ENCODE measurements at places on chromosomes 6 and 20.

DNA sequence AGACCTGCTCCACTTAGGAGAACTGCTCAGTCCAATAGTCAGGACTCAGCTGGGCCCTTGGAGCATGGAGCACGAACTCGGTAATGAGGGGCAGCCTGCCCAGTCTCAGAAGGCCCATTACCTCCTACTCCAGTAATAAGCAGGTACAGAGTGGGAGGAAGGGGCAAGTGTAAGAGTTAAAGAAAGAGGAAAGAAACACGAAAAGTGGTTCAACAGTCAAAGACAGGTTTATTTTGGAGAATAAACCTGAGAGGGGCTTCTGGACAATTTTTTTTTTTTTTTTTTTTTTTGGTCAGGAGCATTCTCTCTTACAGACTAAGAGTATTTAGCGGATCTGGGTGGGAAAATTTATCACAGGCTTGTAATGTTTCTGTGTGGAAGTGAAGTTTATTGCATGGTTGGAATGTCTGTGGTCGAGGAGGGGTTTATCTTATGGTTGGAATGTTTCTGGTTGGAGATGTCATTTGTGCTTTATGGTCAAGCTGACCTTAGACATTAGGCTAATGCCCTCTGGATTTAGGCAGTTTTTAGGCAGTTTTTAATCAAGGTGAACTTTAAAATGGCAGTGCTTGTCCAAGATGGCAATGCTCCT, 340.1 kb downstream of the BCKDHB start:
- DNase-seq = no peak

DNA sequence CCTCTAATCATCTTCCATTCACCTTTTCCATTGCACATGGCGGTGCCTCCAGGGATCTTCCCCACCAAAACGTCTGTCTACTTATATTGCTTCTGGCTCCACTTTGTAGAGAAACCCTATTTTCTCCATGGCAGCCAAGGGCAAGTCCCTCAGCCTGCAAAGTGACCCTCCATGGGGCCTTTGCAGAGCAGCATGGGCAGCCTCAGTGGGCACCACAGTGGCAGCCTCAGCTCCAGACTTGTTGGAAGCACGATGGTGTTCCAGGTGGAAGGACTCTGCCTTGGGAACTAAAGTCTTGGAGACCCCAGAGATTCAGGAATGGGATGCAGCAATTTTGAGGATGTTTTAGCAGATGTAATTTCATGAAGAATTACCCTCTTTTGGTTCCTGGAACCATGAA, 18.5 kb upstream of the CCR6 start:
- DNase-seq = no peak

GRCh38 chr6:33061987-33062386, 11.5 kb downstream of the HLA-DPA1 start:
- peak; percentile 81 for DNase-seq

GRCh38 chr6:170223718-170224693, 66.9 kb downstream of the DLL1 start:
- no peak for DNase-seq

GRCh38 chr6:518218-518617, 126.7 kb downstream of the IRF4 start:
- DNase-seq = no peak

DNA sequence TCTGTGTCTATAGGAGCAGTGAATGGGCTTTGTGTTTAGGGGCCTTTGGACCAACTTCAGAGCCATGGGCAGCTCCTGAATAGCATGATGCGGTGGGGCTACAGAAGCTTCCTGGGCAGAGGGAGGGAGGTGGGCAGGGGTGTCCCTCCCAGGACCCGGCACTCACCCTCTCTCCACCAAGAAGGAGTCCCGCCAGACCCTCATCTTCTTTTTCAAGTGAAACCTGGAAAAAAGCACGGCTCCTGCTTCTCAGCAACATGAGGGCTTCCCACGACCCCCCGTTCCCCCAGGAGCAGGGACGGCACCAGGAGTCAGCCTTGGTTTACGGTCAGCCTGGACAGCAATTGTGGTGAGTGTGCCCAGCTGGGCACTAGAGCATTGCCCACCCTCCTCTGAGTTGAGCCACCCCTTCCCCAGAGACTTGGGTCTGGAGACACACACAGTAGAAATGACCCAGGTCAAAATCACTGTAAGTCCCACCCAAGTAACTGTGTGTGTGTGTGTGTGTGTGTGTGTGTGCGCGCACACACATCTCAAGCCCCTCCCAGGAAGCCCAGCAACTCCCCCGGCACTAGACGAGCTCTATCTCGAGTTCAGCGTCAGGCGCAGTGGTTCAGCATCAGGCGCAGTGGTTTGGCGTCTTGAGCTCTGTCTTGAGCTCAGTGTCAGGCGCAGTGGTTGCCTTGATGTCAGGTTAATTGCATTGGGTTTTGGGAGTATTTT, 108.2 kb downstream of the SULF2 start:
- DNase-seq = no peak

DNA sequence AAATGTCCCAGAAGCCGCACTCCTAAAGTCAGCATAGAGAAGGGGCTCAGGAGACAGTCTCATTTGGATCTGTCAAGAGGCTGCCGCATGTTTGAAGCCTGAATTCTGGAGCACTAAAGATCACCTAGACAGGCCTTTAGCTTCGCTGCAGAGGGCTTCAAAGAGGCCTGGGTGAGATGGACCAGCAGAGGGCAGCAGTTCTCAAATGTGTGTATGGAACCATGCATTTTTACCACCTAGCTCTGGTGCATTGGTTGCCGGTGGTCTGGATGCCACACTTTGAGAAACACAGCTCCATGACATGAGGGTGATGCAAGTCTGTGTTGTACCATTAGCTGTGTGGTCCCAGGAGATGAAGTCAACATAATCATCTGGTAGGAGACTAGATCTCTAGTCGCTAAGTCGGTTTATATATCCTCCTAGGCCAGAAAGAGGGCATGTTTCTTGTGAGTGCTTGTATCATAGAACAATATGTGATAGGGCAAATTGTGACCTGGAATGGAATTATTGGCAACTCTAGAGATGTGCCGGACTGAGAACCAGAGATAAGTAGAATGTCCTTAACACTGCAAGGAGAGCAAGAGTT, 64.8 kb downstream of the KIAA0319 start:
- peak; percentile 84 for DNase-seq

DNA sequence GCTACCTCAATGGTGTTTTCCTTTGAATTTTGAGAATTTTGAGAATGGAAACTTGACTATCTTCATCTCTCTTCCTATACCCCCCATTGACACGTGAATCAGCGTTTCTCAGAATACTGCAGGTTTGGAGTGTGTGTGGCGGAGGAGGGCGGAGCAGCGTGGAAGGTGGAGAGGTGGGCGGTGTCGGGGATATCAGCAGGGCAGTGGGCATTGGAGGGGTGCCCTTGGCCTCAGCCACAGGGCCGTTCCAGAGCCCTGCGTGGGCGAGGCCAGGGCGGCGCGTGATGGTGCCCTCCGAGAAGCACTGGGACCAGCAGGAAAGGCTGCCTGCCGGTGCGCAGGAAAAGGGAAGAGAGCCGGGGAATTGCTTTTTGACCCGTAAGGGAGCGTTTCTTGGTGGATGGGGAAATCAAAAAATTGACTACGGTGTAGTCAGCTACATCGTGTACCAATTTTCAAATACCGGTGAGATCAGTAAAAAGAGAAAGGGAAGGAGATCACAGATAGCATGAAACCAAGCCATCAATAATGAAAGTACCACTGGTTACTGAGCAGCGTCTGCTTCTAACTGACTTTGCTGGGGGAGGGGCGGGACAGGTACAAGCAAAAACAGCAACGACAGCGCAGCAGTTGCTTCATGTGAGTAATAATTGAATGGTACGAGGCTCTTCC, 82.7 kb upstream of the DUSP22 start:
- no peak for DNase-seq

GRCh38 chr20:1644101-1644962, 13.2 kb downstream of the SIRPG start:
- no peak for DNase-seq

GRCh38 chr6:37784585-37784967, 35.0 kb upstream of the ZFAND3 start:
- no peak for DNase-seq

DNA sequence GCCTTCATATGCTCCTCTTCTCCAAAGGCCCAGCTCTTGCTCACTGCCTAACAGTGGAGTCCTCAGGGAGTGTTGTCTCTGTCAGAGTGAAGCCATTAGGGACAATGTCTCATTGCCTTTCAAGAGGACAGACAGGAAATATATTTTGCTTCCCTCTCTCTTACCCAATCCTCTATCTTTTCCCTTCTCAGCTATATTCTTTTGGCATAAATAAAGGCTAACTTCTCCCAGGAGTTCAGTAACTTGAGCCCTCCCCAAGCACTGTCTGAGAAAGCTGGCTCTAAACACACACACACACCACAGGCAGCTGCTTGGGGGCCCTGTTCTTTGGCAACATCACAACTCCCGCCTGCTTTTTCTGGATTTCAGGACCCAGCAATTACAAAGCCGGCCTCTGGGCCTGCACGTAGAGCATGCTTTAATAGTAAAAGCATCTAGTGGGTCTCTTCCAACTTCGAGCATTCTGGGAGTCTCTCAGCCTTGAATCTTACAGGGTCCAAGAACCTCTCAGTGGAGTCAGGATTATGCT, 34.7 kb upstream of the LAMA4 start:
- DNase-seq = no peak

DNA sequence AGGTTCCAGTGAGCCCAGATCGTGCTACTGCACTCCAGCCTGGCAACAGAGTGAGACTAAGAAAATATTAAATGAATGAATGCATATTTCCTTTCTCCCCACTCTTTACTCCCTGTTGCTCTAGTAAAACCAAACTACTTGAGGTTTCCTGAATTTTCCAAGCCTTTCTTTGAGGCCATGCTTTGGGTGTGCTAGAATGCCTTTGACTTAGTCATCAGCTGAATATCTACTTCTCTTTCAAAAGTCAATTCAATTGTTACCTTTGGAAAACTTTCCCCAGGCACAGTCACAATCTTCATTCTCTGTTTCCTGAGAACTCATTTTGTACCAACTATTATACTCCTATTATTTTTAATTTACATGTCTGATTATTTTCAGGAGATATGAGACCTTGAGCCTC, 27.5 kb upstream of the CEP85L start:
- DNase-seq = no peak

DNA sequence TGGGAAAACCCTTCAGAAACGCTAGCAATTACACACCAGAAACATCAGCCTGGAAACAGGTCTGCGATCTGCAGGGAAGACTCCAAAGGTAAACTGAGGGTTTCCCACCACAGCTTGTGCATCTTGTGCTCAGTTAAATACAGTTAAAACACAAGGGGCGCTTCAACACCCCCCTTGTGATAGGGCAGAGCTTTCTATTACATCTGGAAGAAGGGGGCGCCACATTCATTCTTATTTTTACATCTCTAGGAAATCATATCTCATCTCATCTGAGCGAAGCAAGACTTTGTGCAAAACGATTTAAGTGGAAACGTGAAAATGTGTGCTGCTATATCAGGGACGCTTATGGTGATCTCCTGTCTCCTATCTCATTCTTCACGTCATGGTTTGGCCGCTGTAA, 58.5 kb downstream of the PRND start:
- DNase-seq = peak; percentile 32

DNA sequence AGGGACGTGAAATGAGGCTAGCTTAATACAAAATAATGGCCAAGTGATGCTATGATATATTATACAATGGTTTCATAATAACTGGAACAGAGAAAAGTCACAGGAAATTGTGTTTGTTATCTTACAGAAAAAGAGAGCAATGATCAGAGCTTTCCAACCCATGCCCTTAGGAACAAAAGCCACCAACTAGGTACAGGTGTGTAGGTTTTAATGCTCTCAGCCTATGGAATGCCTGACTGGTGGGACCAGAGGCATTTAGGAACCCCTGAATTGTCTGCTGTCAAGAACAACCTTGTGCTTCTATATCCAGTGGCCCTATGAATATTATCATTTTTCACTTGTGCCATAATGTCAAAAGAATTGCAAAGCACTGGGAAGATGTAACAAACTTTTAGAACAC, 133.0 kb upstream of the RUNX2 start:
- DNase-seq = no peak

DNA sequence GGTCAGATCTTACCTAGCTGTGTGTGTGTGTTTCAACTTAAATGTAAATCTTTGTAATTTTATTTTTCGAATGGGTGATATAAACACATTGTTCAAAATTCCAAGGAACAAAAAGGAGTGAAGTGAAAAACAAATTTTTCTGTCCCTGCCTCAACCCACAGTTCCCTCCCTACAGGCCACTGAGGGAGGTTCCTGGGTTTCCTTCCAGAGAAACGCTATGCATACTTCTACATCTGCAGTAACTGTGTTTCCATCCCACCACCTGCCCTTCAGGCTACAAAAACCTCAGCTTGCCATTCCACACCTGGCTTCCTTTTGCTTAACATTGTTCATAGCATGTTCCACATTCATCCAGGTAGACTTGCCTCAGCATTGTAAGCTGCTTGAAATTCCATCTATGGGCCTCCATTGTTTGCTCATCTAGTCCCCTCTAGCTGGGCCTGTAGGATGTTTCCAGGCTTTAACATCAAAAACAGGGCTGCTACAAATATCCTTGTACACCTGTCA, 12.0 kb downstream of the ANGPT4 start:
- no peak for DNase-seq

- no peak for DNase-seq
Measured at GRCh38 chr20:50312682-50313521, 122.3 kb downstream of the CEBPB start.
